Cerebellum (tissue), 4 donors: ENCODE measurements at places on chromosomes 12 and 14. TPM values are rescaled to one million over a fixed set of nuclear protein-coding genes. Genes with fewer than 3 reads are reported as not detected.

GRCh38 chr14:94673781-94674231, 61.6 kb downstream of the SERPINA3 start:
- no peak for DNase-seq

- peak; percentile 78 for DNase-seq
Measured at GRCh38 chr14:67532998-67533753, at the start of gene PLEKHH1. PLEKHH1 (plus strand) TSS chr14:67533290; CDS start chr14:67541868, 8,578 bp downstream.

Gene IPO8
- total RNA-seq: 36.1 TPM

Gene GPR65
- 0.18 TPM for total RNA-seq

Gene LRRIQ1
- total RNA-seq: 13.9 TPM

Gene RNFT2
- total RNA-seq: 42.1 TPM

Gene NOS1
- 3.8 TPM for total RNA-seq

DNA sequence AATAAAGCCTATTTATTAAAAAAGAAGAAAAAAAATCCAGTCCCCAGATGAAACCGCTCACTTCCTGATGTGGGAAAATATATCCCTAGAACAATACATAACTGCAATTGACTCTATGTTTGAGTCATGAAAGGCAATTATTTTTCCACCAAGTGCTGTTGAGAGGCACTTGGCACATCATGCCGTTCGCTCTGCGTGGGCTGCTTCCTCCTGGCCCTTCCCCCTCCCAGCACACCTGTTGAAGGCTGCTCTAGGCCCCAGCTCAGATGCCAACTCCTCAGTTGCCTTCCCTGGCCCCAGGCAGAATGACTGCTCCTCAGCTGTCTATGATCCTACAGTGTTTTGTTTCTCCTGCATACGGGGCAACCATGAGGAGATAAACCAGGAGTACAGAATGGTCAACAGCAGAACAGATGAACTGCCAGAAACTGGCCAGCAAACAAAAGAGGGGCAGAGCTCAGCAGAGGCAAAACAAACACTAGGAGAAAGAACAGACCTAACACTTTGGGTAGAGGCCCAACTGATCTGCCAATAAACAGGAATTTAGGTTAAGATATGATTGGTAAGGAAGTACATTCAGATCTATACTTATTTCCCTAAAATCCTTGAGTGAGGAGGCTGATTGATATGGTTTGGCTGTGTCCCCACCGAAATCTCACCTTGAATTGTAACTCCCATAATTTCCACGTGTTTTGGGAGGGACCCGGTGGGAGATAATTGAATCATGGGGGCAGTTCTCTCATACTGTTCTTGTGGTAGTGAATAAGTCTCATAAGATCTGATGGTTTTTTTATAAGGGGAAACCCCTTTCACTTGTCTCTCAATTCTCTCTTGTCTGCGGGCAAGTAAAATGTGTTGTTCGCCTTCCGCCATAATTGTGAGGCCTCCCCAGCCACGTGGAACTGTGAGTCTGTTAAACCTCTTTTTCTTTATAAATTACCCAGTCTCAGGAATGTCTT, 58.6 kb downstream of the SLC38A1 start:
- peak; percentile 31 for DNase-seq

Gene TCL1B
- not detected for total RNA-seq

DNA sequence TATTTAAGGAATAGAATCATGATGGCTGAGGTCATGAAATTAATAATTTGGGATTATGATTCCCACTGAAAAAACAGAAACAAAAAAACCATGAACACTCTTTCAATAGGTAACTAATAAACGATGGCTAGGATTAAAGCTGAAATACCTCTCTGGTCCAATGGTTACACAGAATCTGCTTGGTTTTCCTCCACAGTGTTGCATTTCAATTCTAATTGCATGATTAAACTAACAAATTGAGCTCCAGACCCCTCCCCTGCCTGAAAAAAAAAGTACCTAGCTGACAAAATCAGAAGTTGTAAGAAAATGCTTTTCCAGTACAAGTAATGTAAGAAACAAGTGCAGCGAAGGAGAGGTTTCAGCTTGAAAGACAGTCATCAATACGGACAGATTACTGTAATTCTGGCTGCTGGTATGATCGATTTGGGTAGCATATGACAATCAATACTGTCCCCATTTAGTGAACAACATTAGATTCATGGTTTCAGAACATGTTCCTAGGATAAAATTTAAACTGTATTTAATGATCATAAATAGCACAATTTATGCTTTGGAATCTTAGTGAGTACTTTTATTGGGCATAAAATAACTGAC, 32.0 kb downstream of the INSM2 start:
- DNase-seq: no peak

GRCh38 chr14:31428011-31428410, 7.7 kb upstream of the HEATR5A start:
- DNase-seq: no peak

- DNase-seq: no peak
Measured at GRCh38 chr12:133221241-133221640, 14.4 kb downstream of the ANHX start.

DNA sequence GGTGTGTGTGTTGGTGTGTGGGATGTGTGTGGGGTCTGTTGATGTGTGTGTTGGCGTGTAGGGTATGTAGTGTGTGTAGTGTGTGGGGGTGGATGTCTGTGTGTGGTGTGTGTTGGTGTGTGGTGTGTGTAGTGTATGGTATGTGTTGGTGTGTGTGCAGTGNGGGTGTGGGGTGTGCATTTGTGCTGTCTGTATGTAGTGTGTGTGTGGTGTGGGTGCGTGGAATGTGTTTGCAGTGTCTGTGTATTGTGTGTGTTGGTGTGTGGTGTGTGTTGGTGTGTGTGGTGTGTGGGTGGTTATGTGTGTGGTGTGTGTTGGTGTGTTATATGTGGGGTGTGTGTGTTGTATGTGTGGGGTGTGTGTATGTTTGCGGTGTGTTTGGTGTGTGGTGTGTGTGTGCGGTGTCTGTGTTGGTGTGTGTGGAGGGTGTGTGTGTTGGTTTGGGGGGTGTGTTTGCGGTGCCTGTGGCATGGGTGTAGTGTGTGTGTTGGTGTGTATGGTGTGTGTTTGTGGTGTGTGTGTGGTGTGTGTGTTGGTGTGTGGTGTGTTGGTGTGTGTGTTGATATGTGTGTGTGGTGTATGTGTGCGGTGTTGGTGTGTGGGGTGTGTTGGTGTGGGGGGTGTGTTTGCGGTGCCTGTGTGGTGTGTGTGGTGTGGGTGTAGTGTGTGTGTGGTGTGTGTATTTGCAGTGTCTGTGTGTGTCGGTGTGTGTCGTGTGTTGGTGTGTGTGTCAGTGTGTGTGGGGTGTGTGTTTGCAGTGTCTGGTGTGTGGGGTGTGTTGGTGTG, 14.7 kb downstream of the MLXIP start:
- no peak for DNase-seq

DNA sequence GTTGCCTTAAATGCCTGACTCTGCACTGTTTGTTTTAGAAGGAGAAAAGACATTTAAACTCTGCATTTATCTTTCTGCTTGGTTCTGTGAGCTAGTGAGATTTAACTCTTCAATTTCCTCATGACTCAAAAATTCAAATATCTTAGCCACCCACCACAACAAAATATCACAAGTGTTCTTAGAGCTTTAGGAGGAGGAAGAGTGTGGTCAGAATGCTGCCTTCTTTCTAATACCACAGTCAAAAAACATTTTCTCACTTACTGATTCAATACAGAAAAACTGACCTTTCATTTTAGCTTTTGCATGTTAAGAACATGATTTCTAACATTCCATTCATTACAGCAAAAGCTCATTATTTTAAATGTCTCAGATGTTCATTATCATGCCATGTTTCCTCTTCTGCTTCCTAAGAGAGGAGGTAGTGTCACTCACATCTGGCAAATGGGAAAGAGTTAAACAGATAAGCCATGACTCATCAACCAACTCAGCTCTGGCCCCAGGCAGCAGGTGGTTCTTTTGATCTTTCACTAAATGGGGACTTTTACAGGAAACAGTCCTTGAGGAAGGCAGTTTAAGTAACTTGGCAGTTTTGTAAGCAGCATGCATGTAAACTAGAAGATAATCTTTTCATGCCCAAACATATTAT, 56.4 kb upstream of the RNU6-8 start:
- DNase-seq: no peak

Gene ERO1A
- 37.1 TPM for total RNA-seq

Gene SLCO1B1
- not detected for total RNA-seq

- no peak for DNase-seq
Measured at GRCh38 chr12:46958599-46959290, 120.7 kb upstream of the PCED1B start.

GRCh38 chr12:98767248-98767647, 122.2 kb downstream of the APAF1 start:
- no peak for DNase-seq

DNA sequence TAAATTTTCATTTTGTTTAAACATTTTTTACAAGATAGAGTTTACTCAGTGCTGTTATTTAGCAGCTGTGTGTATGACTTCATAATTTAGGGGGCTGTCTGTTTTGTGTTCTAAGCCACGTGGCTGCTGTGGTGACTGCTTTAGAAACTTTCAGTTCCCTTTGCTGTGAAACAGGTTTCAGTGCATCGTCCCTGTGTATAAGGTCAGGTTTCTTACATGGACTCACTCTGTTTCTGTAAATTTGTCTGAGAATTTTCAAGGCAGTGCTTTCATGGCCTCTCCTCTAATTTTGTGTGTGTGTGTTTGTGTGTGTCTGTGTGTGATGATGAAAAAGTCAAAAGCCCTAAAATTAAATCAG, 32.4 kb downstream of the BICD1 start:
- no peak for DNase-seq

Gene HPD
- not detected for total RNA-seq

Gene OVCH1
- 1.6 TPM for total RNA-seq
